Amniotic epithelial cell (primary cell): ENCODE measurements at places on chromosomes 2 and 18.

GRCh38 chr18:51941999-51942398 lies 398.0 kb upstream of the DCC start:
- DNase-seq = no peak

DNA sequence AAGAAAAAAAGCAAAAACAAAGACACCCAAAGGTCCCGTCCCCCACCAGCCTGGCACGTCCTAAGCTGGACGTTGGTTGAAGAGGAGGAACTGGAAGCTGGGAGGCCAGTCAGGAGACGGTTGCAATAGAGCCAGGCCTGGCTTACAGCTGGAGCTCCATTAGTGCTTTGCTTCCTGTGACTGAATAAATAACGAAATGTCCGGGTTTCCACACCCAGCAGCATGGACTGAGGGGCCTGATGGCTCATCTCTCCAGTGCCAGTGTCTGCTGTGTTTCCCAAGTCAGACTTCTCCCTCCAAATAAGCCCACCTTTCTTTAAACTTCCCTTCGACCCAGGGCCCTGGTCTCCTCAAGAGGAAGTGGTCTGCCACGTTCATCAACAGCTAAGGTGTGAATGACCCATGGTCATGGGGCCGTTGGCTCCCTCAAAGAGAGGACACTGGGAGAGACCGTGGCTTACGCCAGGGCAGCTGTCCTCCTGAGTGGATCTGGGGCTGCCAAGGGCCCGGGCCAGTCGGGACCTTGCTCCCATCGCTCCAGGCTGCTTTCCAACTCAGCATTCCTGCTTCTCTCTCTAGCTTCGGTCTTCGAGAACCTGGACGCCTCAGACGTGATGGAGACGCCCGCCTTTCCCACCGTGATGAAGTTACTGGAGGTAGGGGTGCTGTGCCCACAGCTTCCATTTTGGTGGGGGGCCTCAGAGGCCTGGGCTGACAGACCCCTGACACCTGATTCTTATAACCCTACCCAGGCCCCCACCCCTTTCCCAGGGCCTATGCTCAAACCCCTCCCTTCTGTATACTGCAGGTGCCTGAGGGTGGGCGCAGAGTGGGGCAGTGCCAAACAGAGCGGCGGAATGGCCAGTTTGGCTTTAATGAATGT lies 44.9 kb downstream of the MYO7B start:
- no peak for DNase-seq

DNA sequence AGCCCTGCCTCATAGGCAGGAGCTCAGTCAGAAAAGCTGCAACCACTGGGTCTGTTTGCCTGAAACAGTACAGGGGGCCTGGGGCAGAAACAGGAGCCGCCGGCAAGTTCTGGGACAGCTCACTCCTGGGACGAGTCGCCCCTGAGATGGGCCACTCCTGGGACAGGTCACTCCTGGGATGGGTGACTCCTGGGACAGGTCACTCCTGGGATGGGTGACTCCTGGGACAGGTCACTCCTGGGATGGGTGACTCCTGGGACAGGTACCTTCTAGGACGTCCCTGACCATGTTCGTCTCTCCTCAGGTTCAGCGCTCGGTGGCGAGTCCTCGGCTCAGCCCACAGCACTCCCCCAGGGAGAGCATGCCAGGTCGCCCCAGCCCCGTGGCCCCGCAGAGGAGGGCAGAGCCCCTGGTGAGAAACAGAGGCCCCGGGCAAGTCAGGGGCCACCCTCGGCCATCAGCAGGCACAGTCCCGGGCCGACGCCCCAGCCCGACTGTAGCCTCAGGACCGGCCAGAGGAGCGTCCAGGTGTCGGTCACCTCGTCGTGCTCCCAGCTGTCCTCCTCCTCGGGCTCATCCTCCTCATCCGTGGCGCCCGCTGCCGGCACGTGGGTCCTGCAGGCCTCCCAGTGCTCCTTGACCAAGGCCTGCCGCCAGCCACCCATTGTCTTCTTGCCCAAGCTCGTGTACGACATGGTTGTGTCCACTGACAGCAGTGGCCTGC lies 51.8 kb downstream of the NTSR2 start:
- no peak for DNase-seq

- peak; percentile 36 for DNase-seq
Measured at GRCh38 chr2:170815746-170816503, 762 bp upstream of the GAD1 start.

- peak; percentile 77 for DNase-seq
Measured at GRCh38 chr2:159091381-159091780, 122.9 kb downstream of the TANC1 start.

GRCh38 chr2:43459446-43460173 lies 136.2 kb downstream of the THADA start:
- peak; percentile 80 for DNase-seq

DNA sequence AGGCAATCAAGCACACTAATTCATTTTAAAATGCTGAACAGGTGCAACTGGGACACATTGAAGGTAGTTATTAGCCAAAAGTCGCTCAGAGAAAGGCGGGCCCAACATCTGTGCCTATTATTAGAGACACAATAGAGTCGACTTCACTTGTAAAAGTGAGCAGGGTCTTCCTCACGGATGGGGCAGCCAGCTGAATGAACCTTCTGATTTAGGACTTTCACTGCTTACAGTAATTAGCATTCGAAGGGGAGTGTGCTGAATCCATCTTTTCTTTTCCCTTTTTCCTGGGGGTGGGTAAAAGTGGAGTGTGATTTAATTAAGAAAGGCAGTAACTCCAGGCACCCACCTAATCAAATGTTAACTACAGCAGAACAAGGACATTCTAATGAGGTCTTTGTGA lies 677.7 kb downstream of the DCDC2C start:
- no peak for DNase-seq

DNA sequence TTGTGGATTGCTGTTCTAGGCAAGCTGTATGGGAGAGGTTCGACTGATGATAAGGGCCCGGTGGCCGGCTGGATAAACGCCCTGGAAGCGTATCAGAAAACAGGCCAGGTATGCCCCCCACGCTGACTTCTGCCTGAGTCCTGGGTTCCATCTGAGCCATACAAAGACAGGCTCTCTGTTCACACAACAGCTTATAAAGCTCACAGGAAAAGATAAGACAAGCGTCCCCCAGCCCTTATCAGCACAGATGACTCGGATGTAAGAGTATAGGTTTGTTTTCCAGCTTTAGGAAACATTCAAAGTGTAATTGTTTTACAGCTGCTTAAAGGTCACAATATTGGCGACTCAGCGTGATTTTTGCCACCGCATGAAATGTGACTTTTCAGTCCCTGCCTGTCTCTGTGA lies 12.7 kb downstream of the CNDP2 start:
- no peak for DNase-seq

GRCh38 chr2:100004959-100005387 lies 137.4 kb downstream of the AFF3 start:
- DNase-seq = no peak

DNA sequence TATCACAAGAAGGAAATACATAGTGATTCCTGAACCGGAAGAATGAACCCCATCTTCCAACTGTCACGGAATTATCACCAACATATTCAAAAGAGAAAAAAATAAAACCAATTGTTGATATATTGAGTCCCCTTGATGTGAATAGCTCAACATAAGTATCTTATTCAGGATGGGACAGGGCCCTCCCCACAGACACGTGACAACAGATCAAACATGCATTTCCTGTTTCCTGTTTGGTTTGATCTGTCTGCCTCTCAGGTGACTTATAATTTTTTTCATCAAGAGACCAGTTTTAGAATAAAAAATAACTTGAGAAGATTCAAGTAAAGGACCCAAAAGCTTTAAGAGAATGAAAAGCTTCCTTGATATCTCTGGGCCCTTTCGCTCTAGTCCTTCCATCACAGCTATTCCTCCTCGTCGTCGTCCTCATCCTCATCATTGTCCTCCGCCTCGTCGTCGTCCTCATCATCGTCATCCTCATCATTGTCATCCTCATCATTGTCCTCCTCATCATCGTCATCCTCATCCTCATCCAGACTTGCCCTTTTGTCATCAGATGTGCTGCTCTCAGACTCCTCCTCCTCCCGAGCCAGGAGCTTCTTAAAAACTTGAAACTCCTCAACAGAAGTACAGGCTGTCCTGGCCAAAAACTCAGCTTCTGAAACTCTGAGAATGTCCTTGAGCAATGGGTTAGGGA lies 6.3 kb downstream of the MTERF4 start:
- DNase-seq = no peak

- peak; percentile 60 for DNase-seq
Measured at GRCh38 chr18:54392543-54393023, 34.9 kb downstream of the C18orf54 start.

- peak; percentile 60 for DNase-seq
Measured at GRCh38 chr2:9738535-9739496, 104.5 kb upstream of the TAF1B start.

DNA sequence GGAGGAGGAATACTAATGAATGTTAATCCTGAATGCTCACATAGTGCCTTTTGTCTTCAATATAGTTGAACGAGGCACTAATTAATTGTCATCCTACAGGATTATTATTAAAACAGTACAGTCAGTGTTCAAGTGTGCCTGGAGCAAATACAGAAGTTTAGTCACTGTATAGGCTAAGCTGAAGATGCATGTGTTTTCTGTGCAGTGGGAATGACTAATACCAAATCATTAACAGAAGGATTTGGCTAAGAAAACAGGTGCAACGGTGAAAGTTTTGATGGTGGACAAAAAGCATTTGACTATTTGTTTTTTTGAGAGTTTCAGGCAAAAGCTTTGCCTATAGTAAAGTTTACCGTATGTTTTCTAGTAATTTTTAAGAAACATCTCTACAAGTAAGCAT lies 62.8 kb downstream of the DCC start:
- DNase-seq = no peak
